PC-3 (cell line): ENCODE measurements at places on chromosomes 3 and 15.

DNA sequence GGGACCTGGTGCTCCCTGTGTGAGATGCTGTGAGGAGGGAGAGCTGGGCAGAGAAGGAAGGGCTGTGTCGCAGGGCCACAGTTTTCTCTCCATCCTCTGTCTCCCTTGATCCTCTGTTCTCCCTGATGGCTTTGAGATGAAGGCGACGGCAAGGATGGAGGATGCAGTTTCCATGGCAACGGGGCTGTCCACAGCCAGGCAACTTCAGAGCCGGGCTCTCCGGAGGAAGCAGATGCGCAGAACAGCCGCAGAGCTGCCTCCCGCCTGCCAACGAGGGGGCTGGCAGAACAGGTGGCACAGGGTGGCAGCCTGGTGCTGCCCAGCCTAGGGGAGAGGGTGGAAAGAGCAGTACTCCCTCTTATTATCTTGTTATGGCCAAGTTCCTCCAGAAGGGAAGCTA, 9.9 kb upstream of the GRM2 start:
- no peak for DNase-seq

- DNase-seq, result no peak
These were observed 626.1 kb downstream of the MCTP2 start for GRCh38 chr15:94857466-94857865.

- DNase-seq, result no peak
These were observed 17.8 kb downstream of the MAP2K1 start for GRCh38 chr15:66404532-66404931.

- DNase-seq, result no peak
These were observed at the start of gene CNTN4 for GRCh38 chr3:2098398-2099027. CNTN4 (plus strand) TSS chr3:2098866.

DNA sequence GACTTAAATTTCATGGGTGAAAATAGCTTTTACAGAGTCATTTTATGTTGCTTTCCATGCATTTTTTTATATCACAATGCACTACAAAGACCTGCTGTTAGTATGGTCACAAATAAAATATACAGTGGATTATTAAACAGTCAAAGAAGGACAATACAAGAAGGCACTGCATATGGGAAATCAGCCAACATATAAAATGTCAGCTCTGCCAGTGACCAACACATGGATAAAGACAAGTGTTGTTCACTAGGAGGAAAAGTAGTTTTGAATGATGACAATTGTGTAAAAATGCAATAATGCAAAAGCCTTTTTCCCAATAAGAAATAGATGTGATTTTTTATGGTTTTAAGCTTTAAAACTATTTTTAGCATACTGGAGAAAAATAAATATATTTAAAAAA, 425.3 kb upstream of the CBLB start:
- no peak for DNase-seq

DNA sequence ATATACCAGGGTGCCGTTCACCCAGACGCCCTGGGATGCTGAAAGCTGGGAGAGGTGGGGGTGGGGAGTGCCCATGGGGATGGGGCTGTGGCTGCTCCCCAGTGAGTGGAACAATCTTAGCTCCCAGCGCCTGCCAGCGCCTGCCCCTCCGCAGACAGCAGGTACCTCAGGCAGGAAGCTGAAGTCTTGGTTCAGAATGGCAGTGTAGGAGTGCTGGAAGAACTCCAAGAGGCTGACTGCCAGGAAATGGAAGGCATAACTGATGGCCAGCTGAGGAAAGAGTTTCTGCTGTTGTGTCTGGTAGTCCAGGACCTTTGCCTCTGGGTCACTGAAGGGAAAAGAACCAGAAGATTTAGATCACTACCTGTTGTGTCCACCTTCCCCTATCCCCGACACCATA, 8.4 kb downstream of the ACOX2 start:
- peak; percentile 77 for DNase-seq

GRCh38 chr3:36906504-36907149, 38.2 kb downstream of the TRANK1 start:
- no peak for DNase-seq

- no peak for DNase-seq
These were observed 167.3 kb downstream of the ALCAM start for GRCh38 chr3:105533960-105534359.

- no peak for DNase-seq
These were observed 164.5 kb downstream of the PTPRG start for GRCh38 chr3:61725851-61726333.

GRCh38 chr3:78338405-78338804, 1298.5 kb downstream of the ROBO2 start:
- DNase-seq, result no peak

DNA sequence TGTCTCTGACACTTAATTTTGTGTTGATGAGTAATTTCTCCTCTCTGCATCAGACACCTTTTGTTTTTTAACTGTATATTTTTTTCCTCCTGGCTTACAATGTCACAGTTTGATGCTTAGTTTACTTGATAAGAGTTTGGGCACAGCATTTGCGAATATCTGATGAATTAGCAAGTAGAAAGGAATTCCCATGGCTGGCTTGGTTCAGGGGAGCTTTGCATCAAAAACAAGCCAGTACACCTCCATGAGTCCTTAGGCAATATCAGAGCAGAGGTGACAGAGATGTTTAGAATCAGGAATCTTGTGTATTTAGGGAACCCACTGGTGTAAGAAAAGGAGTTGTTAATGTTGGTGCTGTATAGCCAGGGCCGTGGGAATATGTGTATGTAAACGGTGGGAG, 9.3 kb downstream of the ARHGEF26 start:
- no peak for DNase-seq

DNA sequence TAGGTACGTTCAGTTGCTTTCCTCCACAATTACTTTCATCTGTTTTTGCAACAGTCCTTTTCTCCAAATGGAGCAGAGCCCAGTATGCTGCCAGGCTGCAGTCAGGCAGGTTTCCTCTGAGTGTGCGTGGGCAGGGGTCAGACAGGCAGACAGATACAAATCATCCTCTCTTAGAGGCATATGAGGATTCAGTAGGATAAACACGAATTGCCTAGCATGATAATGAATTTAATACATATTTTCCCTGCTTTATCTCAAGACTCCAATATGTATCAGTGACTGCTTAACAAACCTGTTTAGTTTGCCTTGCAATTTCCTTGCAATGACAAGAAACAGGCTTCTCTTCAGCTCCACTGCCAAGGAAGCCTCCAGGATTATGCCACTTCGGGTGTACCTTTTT, 140.7 kb upstream of the NR2E3 start:
- DNase-seq, result no peak

DNA sequence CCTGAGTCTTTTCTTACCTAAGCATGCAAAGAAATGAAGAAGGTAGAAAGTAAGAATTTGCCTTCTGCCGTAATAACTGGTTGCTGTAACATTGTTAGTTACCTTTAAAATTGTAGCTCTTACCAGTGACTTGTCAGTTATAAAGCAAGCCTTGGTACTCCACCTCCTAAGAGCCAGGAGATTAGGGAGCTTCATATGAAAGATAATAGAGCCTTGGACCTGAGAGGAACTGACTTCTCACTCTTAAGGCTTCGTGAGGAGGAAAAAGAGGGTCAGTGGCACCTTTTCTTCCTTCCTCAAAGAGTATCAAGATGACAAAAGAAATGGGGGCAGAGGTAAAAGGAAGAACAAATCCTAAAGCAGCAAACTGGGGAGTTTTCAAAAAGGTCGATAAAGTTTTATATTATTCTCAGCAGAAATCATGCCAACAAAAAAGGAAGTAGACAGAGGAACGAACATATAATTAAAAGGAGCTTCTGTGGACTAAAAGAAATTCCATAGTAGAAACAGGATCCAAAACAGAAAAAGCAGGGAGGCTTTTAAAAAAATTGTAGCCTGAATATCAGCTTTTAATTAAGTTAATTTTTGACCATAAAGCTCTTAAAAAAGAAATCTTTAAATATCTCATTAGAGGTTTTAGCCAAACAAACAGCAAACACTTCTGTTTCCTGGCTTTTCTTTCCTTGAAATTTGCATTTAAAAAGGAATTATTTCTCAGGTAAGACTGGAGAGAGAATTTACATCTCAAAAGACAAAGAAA, 847.1 kb upstream of the ALCAM start:
- no peak for DNase-seq

GRCh38 chr15:51386960-51387698, 45.7 kb downstream of the GLDN start:
- no peak for DNase-seq

- no peak for DNase-seq
These were observed 77.6 kb downstream of the SLC7A14 start for GRCh38 chr3:170508291-170508690.

- no peak for DNase-seq
These were observed 80.7 kb downstream of the SEC22A start for GRCh38 chr3:123282461-123282860.

DNA sequence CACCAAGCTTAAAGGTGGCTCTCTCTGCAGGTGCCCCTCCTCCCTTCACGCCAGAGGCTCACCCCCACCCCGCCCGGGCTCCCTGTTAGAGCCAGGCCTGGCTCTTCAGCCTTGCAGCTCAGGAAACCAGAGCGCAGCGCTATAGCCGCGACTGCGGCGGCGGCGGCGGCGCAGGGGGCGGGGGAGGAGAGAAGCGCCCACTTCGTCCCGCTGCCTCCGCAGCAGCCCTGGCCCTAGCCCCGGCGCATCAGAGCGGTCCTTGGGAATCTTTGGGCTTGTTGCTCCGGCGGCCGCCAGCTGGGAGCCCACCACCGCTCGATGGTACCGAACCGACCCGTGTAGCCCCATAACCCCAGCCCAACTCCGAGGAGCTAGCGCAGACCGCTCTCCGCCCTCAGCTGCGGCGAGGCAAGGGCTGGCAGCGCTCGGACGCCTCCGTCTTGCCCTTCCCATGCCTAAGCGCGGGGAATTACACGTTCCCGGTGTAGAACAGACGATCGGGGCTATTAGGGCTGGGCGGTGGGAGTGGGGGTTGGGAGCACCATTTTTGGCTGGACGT, 1.2 kb downstream of the RASGRF1 start:
- no peak for DNase-seq

DNA sequence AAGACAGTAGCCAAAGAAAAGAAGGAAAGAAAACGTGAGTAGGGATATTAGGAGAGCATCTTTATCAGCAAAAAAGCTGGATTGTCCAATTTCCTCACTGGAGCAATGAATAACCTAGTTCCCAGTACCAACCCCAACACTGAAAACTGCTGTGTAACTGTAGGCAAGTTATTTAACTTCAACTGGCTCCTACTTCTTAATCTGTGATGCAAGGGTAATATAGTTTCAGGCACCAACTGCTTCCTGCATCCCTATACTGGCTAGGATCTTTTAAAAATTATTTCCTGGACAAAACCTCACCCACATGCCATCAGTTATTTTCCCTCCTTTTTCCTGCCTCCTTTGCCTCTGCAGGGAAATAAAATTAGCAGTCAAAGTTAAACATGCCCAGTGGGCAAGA, 59.6 kb downstream of the ZBTB20 start:
- no peak for DNase-seq

GRCh38 chr15:70439304-70439877, 324.0 kb downstream of the UACA start:
- DNase-seq, result no peak

DNA sequence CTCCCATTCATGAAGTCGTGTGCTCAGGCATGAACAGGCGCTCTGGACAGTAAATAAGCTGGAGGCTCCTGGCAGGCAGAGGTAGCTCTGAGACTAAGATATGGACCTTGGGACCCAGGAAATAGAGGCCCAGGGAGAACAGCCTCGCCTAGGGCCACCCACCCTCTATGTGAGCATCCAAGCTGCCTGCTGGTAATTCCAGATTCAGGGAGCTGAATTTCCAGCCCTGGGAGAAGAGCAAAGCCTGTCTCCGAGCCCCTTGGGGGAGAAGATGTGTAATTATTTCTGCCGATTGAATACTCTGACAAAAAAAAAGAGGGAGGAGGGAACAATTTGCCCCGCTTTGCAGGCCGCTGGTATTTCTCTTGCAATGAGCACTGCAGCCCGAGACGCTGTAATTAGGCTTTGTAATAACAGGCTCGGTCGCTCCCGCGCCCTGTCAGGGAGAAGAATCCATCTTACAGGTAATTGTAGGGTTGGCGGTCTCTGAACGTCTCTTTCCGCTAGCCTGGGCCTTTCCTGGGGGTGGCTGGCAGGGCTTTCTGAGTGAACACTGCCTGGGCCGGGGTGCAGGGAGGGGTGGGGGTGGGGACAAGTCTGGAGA, 131.5 kb downstream of the WNT7A start:
- no peak for DNase-seq

DNA sequence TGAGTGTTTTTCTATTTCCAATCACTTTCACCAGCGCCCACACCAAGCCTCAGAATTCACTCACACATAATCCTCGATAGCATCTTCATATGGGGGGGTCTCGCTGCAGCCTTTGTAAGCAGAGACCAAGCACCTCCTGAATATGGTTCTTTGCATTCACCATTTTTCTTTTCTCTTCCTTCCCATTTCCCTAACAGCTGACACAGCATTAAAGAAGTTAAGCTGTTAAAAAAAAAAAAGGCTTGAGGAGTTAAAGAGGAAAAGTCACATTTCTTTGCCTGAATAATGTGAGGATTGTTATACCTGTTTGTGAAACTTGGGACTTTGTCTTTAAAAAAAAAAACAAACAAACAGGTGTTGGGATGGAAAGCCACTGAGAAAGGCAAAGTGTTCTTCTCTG, 41.6 kb downstream of the RFTN1 start:
- no peak for DNase-seq

DNA sequence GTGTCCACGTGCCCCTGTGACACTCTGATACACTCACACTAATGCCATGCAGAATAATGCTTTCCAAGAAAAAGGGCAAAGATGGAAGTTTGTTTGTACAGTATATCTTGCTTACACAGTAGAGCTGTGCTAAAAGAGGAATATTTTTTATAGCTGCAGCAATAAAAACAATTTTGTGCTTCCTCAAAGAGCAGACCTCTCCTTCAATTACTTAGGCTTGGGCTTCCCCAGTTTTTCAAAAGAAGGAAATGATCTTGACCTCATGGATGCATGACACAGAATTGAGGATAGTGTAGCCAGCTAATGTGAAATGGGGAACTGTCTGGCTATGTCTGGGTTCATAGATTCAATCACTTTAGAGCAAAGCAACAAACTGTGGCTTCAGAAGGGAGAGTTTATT, 137.4 kb downstream of the STT3B start:
- no peak for DNase-seq

DNA sequence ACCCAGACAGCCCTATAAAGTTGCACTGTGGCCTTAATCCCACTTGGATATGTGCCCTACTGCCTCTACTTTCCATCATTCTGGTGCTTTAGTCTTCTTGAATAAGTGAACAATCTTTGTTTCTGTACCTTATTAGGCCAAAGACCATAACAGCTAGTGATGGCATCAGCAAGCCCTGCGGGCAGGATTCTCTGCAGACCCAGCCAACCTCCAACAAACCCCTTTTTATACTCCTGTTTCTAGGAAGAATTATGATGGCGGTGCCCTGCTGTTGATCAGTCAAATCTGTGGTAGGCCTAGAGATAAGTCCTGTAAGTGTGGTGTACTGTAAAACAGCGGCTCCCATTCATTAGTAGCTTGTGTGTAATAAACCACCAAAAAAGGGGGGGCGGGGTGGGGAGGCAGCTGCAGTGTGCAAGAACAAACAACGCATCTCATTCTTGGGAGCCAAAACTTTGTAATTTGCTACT, 40.5 kb downstream of the SOX2 start:
- DNase-seq, result no peak
